ENCODE measurements at places on chromosomes 2 and 18. TPM values are rescaled to one million over a fixed set of nuclear protein-coding genes. Genes with fewer than 3 reads are reported as not detected.

ASXL2 gene
- 15.6 TPM for polyA plus RNA-seq

ANO7 gene
- polyA plus RNA-seq: not detected

KIF5C gene
- 1.1 TPM for polyA plus RNA-seq

DLGAP1 gene
- not detected for polyA plus RNA-seq

DNA sequence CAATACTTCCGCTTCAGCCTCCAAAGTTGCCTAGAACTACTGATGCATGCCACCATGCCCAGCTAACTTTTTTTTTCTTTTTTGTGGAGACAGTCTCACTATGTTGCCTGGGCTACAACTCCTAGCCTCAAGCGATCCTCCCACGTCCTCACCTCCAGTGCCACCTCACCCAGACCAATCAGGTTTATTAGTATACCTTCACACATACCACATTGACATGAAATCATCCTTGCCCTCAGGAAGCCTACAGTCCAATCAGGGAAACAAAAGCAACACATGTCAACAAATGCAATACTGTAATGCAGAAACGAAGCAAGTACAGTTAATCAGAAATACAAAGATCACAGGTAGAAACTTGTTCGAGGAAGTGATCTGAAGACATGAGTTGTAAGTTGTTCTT lies 4.0 kb downstream of the TRIP12 start:
- H3K4me1 ChIP-seq: peaks cover 61% of the 10 kb centered on the region
- peak overlapping the region; percentile 79 for H3K27ac ChIP-seq
- H3K4me3 ChIP-seq: no peak overlapping the region
- no peak for DNase-seq
- H3K27me3 ChIP-seq: peaks cover 8% of the 10 kb centered on the region

DNA sequence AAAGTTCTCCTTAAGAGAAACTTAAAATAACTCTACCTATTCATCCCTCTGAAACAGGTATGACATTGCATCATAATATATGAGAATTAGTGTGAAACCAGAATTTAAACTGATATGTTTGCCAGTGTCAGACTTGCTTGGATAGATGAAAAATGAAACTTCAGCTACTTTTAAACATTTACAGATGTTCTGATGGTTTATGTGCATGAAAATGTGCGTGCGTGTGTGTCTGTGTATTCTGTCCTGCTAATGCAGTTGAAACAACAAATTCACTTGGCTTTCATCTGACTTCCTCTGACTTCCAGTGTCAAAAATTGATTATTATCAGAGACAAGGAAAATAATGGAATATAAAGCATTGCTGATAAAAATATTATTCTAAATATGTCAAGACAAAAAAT lies 719.4 kb downstream of the LRP1B start:
- H3K27me3 ChIP-seq: peaks cover 3% of the 10 kb centered on the region
- H3K4me1 ChIP-seq: no peaks in the 10 kb centered on the region
- DNase-seq: no peak
- H3K4me3 ChIP-seq: no peak overlapping the region

DNA sequence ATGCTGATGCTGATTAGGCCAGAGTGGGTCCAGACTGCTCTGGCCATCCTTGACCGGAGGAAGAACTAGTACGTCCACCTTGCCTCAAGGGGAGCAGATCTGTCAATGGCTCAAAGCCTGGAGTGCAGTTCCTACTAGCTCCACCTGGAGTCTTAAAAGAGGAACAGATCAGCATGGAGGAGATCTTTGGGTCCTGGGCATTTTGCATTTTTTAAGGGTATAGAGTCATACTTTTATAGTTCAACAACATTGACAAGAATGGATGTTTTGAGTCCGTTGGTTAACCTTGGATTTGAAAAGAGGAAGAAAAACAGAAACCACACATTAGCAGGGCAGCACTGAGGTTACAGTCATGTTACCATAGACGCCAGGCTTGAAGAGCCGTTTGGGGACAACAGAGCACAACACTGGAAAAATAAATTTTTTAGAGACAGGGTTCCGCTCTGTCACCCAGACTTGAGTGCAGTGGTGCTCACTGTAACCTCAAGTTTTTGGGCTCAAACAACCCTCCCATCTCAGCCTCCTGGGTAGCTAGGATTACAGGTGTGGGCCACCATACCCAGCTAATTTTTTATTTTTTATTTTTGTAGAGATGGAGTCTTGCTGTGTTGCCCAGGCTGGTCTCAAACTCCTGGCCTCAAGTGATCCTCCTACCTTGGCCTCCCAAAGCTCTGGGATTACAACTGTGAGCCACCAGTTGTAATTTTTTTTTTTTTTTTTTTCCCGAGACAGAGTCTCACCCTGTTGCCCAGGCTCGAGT lies 78.5 kb downstream of the PRKCE start:
- H3K4me1 ChIP-seq: peaks cover 8% of the 10 kb centered on the region
- H3K27ac ChIP-seq: no peak overlapping the region
- DNase-seq: no peak
- H3K4me3 ChIP-seq: no peak overlapping the region

DNA sequence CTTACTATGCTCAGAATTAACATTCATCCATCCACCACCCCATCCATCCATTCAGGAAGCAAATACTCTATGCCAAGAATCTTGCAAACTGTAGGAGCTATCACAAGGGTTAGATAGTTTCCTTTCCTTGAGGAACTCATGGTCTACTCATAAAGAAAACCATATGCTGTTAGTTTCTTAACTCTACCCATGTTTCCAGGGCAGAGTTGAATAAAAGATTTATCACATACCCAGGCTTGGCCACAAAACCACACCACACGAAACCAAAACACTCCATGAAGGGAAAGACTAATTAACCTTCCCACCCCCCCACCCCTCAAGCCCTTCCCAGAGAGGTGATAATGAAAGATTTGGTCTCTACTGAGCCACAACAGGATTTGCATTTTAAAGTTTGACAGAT lies 23.7 kb upstream of the MSGN1 start:
- no peak overlapping the region for H3K4me3 ChIP-seq
- no peaks in the 10 kb centered on the region for H3K4me1 ChIP-seq
- H3K36me3 ChIP-seq: no peaks in the 10 kb centered on the region
- H3K27me3 ChIP-seq: peaks cover 7% of the 10 kb centered on the region

DNA sequence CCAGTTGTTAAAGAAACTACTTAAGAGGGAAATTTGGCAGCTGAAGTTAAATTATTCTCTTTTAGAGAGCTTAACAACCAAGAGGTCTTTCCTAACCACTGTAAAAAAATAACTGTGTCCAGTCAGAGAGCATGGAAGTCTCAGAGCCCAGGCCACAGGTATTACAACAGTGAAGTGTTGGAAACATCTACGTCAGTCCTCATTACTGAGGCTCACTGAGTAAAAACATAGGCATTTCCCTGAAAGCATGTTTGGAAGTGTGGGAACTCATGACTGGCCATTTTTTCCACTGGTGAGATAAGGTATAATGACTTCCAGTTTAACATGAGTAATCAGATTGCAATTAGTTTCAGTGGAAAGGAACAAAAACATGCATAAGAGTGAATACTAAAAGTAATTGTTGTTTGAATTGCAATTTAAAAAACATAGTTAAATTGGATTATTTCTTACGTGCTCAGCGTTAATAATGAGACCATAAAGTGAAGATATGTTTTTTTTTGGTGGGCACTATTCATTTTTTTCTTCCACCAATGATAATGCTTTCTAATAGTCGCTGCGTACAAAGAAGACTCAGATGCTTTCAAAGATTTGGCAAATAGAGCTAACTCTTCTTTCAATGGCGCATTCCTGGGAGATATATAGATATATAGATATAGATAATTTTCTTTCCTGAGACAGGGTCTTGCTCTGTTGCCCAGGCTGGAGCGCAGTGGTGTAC lies 60.8 kb downstream of the EFEMP1 start:
- no peaks in the 10 kb centered on the region for H3K36me3 ChIP-seq
- no peak overlapping the region for H3K27ac ChIP-seq
- DNase-seq: no peak
- H3K4me3 ChIP-seq: no peak overlapping the region
- H3K4me1 ChIP-seq: no peaks in the 10 kb centered on the region
- H3K27me3 ChIP-seq: no peaks in the 10 kb centered on the region

GRCh38 chr2:193935114-193935513 lies 1721.9 kb upstream of the SLC39A10 start:
- peaks cover 2% of the 10 kb centered on the region for H3K27me3 ChIP-seq
- no peak overlapping the region for H3K4me3 ChIP-seq
- no peaks in the 10 kb centered on the region for H3K4me1 ChIP-seq
- H3K36me3 ChIP-seq: no peaks in the 10 kb centered on the region

GRCh38 chr2:10839813-10840212 lies 27.2 kb upstream of the PDIA6 start:
- peaks cover 4% of the 10 kb centered on the region for H3K27me3 ChIP-seq
- H3K4me1 ChIP-seq: no peaks in the 10 kb centered on the region
- no peak for DNase-seq
- peaks cover 3% of the 10 kb centered on the region for H3K36me3 ChIP-seq
